ENCODE measurements at places on chromosomes 13 and 19.

DNA sequence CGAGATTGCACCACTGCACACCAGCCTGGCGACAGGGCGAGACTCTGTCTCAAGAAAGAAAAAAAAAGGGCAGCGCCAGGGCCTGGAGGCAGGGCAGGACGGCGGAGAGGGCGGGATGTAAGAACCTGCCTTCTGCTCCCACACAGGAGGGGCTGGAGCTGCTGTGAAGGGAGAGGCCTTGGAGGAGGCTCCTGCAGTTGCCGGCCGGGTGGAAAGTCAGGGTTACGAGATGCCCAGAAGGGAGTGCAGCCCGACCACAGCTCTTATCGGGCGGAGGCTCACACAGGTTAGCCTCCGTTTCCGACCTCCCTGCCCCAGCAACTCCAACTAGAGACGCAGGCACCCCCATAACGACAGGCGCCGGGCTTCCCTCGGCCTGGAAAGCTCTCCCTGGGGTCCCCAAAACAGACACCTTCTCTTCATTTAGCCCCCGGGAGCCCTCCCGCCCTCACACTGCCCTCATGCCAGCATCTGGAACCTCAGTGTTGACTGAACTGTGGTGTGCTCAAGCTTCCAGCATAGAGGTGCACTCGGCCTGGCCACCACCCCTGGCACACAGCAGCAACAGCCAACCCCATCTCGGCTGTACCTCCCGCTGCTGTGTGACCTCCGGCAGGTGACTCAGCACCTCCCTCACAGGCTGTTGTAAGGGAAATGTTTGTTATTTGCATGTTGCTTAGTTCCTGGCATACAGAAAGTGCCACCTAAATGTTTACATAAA is 1.4 kb downstream of the PLPP2 start:
- DNase-seq: no peak

- DNase-seq: no peak
Measured at GRCh38 chr13:40161351-40161810, 505.1 kb downstream of the FOXO1 start.

DNA sequence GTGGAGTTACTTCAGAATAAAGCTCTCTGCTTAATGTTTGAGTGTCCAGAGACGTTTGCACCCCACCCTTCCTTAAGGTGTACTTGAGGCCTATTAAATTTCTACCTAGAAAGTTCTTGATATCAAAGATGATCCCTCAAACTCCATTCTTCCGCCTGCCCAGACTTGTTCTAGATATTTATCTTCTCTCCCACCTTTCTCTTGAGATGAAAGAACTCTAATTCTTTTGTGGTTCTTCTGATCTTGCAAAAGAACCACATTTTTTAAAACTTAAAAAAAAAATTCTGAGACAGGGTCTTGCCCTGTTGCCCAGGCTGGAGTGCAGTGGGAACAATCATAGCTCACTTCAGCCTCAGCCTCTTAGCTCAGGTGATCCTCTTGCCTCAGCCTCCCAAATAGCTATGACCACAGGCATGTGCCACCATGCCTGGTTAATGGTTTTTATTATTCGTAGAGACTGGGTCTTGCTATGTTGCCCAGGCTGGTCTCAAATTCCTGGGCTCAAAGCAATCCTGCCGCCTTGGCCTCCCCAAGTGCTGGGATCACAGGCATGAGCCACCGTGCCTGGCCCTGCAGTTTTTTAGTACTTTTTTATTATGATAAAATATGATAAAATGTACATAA is 94.3 kb downstream of the SIPA1L3 start:
- no peak for DNase-seq

DNA sequence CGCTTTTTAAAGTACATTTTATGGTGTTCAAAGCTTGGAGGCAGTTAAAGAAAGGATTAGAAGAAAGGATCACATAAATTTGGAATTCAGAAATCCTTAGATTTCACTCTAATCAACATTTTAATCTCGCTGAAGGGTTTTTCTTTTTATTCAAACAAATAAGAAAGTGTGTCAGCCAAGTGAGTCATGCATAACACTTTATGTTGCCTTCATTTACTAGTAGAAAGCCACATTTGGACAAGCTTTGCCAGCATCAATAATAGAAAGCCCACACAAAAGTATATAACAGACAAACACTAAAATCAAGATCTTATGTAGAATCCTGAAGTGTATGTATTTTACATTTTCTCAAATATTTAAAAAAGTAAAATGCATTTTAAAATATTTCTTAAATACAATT is 154.9 kb upstream of the TRPC4 start:
- no peak for DNase-seq

GRCh38 chr13:101915755-101916107 is 463.3 kb downstream of the ITGBL1 start:
- DNase-seq: no peak

DNA sequence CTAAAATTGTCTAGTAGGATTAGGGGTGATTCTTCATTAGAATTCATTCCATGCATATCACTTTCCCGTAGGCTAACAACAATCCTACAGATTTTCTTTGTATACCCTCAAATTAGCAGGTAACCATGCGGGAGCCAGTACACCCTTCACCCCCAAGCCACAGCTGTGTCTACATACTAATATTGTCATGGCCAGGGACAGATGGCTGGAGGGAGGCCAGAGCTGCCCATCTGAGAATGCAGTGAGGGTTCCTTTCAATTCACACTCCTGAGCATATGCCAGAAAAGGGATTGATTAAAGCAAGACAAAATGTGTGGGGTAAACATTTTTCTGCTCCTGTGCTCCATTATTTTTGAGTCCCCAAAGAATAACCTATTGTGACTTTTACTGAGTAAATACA is 68.9 kb downstream of the FREM2 start:
- DNase-seq: no peak

DNA sequence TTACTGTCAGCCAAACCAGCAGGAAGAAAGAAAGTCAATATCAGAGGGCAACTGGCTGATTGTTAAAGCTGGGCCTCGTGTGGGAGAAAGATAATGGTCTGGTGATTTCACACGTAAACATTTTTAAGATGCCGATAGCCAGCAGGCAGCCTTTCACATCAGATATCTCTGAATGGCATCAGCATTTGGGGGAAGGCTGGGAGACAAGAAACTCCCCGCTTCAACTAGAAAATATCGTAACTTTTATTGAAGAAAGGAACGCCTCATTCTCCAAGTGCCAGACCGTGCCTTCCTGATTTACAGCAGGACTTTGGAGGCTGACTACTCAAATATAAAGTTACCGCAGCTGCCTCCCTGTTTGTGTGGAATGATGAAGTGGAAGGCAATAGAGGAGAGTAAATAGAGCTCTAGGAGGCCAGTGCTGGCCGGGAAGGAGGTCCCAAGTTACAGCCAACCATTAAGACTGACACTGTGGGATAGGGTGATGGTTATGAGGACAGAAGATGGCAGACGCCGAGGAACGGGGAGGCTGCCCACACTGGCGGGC is 284.3 kb upstream of the MAB21L1 start:
- DNase-seq: no peak

- DNase-seq: peak; percentile 73
Measured at GRCh38 chr19:47813304-47813994, 8.3 kb upstream of the CRX start.

Measured in omental fat pad (tissue), 4 donors.